ENCODE measurements at places on chromosomes 2 and 18.

DNA sequence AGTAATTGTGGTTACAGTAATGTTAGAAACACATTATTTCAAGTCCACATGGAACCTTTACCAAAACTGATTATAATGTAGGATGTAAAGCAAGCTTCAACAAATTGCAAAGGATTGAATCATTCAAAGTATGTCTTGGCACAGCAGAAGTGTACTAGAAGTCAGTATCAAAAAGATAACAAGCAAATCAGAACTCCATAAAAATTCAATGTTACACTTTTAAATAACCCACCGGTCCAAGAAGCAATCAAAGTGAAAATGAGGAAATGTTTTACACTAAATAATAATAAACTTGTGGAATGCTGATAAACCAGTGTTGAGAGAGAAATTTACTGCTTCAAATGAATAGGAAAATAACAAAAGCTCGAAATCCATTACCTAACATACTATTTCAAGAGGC, 47.7 kb downstream of the TTC21B start:
- DNase-seq: peak; percentile 47

DNA sequence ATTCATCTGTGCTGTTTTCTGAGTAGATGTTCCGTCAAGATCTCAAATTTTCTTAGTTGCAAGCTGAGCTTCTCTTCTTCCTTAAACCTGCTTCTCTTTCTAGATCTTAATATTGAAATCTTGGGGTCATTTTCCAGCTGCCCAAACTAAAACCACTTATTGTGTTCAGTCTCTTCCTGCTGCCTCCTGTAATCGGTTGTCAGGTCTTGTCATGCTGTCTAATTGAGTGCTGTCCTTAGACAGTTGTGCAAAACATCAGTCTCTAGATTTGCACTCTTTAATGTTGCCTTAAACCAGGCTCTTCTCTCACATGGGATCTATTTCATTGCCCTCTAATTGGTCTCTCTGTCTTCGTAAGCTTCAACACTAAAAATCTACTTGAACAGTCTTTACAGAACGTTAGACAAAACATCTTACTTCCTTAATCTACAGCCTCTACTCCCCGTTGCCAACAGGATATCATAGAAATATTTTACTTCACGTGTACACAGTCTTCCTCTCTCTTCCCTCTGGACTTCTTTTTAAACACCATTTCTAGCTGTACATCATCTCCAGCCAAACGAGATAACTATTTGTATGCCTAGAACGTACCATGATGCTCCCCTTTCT, 34.9 kb downstream of the GPD2 start:
- no peak for DNase-seq

GRCh38 chr2:108407864-108408729, 30.3 kb downstream of the SULT1C4 start:
- no peak for DNase-seq

GRCh38 chr18:8703781-8704301, 1.5 kb upstream of the MTCL1 start:
- no peak for DNase-seq

DNA sequence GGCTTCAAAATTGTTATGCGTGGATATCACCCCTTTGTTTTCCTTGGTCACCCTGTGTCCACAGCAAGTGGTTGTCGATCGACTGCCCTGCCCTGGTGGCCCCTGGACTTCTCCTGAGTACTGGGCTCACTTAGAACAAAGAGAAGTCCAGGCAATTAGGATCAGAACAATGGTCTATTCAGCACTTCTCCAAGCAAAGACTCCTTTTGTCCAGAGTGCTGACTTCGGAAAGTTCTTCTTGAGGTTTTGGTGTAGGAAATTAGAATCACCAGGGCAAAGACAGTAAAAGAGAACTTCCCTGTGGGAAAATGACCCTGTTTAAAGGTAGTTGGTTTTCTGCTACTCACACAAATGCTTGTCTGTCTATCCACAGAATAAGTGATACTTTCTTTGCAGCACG, 173.9 kb downstream of the FHOD3 start:
- no peak for DNase-seq

GRCh38 chr18:3494245-3494526, 44.2 kb downstream of the TGIF1 start:
- no peak for DNase-seq

GRCh38 chr2:59171019-59171418, 929.9 kb upstream of the FANCL start:
- no peak for DNase-seq

DNA sequence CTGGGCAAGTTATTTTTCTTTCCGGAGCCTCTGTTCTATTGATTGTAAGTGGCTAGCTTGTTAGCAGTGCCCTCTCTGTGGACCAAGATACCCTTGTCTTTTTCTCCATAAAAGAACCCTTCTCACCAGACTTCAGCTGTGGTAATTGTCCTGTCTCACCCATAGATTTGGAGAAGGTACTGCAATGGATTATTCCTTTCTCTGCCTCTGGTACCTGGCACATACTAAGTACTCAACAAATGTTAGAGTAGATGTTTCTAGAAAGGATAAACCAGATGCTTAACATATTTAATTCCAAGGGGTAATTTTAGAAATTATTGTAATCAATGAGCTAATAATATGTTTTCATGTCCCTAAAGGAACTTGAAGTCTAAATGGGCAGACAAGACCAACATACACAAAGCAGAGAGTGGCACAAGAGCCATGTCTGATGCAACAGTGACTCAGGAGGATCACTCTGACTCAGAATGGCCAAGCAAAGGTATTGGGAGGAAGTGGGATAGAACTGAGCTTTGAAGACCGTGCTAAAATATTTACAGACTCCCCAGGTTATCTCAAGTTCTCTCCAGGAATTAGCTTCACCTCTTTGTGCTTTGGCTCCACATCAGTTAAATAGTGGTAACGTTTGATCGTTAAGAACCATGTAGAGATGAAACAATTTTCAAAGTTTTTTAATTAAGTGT, 129.7 kb upstream of the OSR1 start:
- peak; percentile 68 for DNase-seq

- DNase-seq: no peak
These were observed 16.8 kb downstream of the MAIP1 start for GRCh38 chr2:199972088-199972626.

DNA sequence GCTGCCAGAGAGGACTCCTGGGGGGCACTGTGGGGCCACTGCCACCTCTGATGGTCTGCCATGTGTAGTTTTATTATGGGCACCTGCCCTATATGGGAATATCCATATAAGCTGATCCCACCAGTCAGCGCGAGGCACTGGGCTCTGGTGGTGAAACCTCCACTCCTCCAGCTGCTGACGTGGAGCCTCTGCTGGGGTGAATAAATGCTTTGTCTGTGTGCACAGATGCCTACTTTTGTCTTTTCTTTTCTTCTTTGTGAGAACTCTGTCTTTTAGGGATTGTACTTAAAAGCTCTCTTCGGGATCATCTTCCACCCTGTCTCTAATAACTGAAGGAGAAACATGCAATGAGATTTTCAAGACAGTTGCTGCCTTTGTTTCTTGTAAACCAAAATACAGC, 68.9 kb upstream of the NCK2 start:
- no peak for DNase-seq

- DNase-seq: peak; percentile 10
These were observed 3.3 kb upstream of the NETO1 start for GRCh38 chr18:72871091-72871490.

DNA sequence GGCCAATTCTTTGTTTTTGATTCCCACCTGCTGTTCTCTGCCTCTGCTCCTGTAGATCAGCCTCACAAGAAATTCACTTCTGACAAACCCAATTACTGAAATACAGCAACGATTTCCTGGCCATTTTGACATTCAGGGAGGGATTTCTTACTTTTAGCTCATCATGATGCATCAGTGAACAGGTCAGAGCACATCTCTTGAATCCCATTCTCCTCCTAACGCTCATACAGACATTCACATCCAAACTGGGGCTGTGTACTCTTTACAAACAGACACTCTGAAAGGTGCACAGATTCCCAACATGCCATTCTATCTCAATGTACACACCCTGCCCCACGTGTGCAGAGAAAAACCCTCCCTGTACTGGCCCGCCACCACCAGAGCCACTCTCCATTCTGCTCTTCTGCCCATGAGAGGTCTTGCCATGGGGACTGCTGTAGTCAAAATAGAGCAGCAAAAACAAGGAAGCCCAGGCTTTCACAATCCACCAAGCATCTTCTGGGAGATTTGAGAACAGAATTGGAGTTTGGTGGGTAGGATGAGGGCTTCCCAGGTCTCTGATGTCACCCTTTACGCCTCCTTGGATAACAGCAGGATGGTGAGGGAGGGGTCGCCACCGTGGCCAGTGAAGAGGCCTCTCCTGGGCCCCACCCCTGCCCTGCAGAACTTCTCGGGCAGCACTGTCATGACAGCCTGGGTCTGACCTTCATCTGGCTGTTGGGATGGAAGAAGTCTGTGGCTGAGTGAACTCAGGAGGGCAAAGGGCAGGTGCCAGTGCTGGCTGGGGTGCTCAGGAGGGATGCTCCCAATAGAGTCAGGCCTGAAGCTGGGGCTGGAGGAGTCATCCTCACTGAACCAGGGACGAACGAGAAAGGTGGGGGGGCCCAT, 41.9 kb upstream of the ZFP36L2 start:
- DNase-seq: no peak

- DNase-seq: peak; percentile 56
These were observed 27.5 kb downstream of the CNRIP1 start for GRCh38 chr2:68292108-68292710.

DNA sequence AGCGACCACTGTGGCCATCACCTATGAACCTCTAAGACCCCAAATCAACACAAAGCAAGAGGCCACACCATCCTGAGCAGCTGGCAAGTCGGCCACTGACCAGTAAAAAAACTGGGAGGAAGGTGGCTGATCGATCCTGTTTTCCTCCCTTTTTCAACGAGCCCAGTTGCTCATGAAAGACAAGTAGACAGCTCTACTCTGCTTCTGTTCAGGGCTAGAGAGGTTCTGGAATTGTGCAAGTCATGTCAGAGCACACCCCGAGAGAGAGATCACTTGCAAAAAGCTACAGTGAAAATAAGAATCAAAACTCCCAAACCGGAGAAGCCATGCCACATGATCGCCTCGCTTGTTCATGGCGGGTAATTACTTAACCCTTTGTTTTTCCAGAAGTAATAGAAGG, 34.6 kb downstream of the ZNF516 start:
- DNase-seq: no peak

- DNase-seq: no peak
These were observed 39.3 kb downstream of the GDF7 start for GRCh38 chr2:20706217-20706616.

- DNase-seq: peak; percentile 74
These were observed 417.9 kb downstream of the HRH4 start for GRCh38 chr18:24878289-24878688.

- DNase-seq: no peak
These were observed 119.0 kb upstream of the ALKAL2 start for GRCh38 chr2:406876-407275.

DNA sequence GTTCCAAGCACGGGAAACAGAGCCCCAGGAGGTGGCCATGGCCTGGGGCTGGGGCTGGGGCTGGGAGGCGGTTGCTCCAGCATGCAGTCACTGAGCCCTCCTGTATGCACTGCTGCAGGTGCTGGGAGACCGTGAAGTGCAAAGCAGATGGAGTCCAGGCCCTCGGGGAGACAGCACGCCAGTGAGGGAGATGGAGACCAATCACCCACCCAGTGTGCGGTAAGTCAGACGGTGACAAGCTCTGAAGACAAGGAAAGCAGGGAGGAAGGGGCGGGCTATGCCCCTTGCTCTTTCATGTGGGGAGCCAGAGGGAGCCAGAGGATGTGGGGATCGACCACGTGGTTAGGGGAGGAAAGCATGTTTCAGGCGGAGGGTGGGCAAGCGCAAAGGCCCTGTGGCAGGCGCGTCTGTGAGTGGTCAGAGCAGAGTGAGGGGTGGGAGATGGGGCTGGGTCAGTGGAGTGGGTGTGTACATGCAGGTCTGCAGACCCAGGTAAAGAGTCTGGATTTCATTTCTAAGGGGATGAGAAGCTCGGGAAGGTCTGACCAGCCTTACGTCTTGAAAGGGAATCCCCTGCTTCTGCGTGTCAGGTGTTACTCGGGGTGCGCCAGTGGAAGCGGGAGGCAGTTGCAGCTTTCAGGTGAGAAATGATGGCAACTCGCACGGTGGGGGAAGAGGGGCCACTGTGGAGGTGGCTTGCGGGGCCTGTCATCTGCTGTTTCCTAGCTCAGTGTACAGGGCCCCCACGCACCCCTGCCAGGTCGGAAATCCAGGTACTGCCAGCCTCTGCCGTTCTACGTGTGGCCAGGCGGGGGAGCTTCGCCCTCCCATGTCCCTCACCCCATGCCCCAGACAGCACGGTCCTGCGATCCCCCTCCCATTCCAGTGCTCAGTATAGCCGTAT, 19.4 kb downstream of the RRM2 start:
- DNase-seq: no peak

DNA sequence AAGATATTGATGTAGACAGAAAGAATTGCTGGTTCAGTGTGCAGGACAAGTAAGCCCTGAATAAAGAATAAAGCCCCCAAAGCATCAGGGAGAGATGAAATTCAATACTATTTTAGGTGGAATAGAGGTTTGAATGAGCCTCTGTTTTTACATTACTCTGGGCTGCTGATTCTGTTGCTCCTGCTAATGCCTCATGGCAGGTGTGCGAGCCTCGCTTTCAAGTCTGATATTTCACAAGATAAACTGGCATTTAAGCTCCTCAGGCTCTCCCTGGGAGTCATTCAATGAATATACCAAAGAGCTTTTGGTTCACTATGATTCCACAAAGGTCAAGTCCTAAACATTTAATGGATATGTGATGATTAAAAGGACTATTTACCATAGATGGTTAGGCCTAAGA, 601.0 kb upstream of the SLC39A10 start:
- no peak for DNase-seq

- DNase-seq: no peak
These were observed 73.1 kb upstream of the RMDN2 start for GRCh38 chr2:37851828-37852584.

- DNase-seq: no peak
These were observed 993.1 kb upstream of the TMEFF2 start for GRCh38 chr2:193187816-193188215.

DNA sequence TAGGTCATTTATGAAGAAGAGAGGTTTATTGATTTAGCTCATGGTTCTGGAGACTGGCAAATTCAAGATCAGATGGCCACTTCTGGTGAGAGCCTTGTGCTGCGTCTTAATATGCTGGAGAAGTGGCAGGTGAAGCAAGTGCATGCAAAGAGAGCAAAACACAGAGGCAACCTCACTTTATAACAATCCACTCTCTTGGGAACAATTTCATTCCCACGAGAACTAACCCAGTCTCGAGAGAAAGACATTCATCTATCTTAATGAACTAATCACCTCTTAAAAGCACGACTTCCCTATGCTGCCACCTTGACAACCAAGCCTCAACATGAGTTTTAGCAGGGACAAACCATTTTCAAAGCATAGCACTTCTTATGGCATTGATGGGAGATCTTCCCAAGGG, 186.5 kb upstream of the RASGRP3 start:
- DNase-seq: no peak

- no peak for DNase-seq
These were observed 58.2 kb downstream of the MBP start for GRCh38 chr18:77074431-77074830.

- DNase-seq: peak; percentile 16
These were observed 1268.3 kb upstream of the ACVR2A start for GRCh38 chr2:146576339-146577111.

- no peak for DNase-seq
These were observed 391.0 kb upstream of the ID2 start for GRCh38 chr2:8290771-8291352.

Data from fibroblast of pulmonary artery (primary cell).